ENCODE measurements at places on chromosomes 4 and X.

DNA sequence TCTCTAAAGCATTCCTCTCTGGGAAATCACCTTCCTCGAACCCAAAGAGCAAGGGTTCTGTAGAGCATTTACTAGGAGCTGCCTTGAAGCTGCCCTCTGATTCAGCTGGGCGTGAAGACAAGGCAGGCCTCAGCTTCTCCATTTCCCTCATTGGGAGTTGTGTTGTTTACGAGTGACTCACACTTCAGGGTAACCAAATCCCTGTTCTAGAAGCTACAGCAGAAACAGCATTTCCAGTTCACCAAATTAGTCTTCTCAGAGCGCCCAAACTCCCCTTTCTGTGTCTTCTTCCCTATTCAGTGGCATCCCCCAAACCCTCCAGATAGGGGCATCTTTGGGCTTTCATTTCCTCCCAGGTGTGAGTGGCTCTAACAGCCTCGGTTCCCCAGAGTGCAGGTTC, 863 bp upstream of the XPNPEP2 start:
- no peak for DNase-seq

DNA sequence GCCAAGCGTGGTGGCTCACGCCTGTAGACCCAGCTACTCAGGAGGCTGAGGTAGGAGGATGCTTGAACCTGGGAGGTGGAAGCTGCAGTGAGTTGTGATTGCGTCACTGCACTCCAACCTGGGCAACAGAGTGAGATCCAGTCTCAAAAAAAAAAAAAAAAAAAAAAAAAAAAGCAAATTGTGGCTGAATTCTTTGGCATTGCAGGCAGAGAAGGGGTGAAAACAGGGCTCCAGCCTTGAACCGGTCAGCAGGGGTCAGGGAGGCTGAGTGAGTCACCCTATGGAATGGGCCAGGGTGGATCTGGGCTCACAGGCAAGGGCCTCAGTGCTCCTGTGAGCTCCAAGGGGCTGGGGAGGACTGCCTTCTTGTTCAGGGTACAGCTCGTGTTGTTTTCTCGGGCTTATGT, 13.2 kb upstream of the FAM3A start:
- DNase-seq = no peak

DNA sequence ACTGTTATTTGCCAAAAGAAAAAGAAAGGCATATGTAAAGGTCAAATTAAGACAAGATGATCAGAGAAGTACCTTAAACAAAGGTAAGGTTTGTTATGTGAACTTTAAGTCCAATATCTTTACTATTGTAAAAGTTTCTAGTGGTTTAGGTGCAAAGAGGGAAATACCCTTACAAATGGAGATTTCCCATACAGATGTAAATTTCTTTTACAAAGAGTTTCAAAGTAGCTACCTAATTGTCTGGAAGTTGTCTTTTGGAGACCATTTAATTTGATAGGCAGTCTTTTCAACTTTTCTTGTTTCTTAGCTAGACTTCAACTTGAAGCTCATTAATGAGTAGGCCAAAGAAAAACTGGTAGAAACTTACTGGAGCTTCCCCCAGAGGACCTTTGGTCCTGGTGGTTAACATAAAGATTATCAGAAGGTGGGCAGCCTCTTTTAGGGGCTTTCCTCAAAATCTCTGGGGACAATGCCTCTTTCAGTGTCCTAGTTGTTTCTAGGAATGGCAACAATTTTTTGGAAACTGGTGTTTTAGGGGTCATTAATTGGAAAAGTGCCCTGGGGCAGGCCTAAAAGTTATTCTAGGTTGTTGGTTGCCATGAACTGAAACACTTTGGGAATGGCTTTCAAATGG, 297.3 kb downstream of the GUCY2F start:
- no peak for DNase-seq

DNA sequence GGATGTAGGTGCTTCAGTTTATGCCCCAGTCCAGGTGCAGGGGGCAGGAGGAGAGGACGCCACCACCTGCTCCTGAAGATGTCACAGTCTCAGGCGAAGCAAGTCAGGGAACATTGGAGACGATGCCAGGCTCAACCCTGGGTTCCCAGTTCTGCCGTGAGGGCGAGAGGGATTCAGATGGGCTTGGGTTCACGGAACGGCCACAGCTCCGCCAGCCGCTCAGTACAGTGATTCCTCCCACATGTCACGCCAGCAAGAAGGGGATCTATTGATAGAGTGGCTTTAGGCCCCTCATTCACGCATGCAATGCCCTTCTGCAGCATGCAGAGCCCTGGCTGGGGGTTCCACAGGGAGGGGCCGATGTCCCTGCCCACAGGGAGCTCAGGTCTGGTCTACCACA, 34.2 kb downstream of the ADRA2C start:
- DNase-seq = no peak

GRCh38 chr4:55186123-55186522, 60.7 kb upstream of the KDR start:
- DNase-seq = no peak

GRCh38 chr4:10949039-10949733, 264.6 kb upstream of the CLNK start:
- DNase-seq = no peak

- no peak for DNase-seq
Observed at GRCh38 chr4:186693159-186693815, 30.4 kb downstream of the FAT1 start.

GRCh38 chrX:149650162-149650561, 18.6 kb upstream of the TMEM185A start:
- no peak for DNase-seq

GRCh38 chr4:47215759-47216158, 184.4 kb downstream of the GABRB1 start:
- no peak for DNase-seq

- DNase-seq = no peak
Observed at GRCh38 chr4:98448908-98449307, 187.7 kb downstream of the RAP1GDS1 start.

GRCh38 chrX:7059214-7059838, 88.2 kb upstream of the STS start:
- DNase-seq = no peak

GRCh38 chrX:71664889-71665491, 2.4 kb upstream of the LOC101059915 start:
- DNase-seq = no peak

All from NCI-H187 treated with DMSO at 0.1 percent for 48 hours (cell line).